Heart right ventricle (tissue), 16 donors: ENCODE measurements at places on chromosomes 5 and 9.

DNA sequence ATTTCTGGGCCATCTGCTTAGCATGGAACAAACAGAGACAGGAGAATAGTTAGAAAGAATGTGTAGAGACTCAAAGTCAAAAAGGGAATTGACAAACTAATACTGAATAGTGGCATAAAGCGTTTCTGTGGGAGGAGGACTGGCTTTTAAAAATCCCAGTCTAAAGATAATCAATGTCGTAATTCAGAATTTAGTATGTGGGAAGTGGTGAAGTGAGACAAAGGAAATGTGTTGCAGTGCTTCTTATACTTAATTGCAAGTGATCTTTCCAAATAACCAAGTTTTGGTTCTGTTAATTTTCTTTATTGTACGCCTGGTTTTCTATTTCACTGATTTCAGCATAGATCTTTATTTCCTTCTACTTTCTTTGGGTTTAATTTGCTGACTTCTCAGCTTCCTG lies 133.2 kb downstream of the ENTREP1 start:
- H3K4me3 ChIP-seq: no peak overlapping the region
- no peak overlapping the region for H3K27ac ChIP-seq
- H3K36me3 ChIP-seq: no peaks in the 10 kb centered on the region
- no peaks in the 10 kb centered on the region for H3K27me3 ChIP-seq
- DNase-seq: no peak

DNA sequence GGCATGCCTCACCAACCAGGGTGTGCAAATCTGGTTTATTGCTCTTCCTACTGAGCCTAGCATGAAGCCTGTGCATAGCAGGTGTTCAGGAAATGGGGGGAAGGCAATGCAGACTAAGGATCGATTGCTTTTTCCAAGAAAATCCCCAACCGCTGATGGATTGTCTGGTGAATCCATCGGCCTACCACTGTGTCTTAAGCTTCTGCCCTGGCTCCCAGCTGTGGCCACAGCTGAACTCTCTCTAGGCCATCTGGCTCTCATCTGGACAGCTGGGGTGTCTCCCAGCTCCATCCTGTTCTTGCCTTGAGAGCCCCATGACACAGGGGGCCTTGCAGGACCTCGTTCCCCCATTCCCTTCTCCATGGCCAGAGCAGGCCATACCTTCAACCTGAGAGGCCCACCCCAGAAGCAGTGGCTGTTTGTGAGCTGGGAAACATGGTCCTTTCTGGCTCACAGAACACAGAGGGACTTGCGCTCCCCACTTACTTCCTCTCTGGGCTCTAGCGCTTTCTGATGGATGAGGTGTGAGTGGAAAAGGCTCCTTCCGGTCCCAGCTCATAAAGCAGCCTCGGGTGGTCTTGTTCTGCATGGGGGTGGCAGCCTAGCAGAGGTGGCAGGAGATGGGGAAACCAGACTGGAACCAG lies 41.8 kb downstream of the COL27A1 start:
- no peak overlapping the region for H3K4me3 ChIP-seq
- no peaks in the 10 kb centered on the region for H3K27me3 ChIP-seq
- H3K27ac ChIP-seq: no peak overlapping the region
- H3K4me1 ChIP-seq: no peaks in the 10 kb centered on the region
- no peaks in the 10 kb centered on the region for H3K36me3 ChIP-seq

DNA sequence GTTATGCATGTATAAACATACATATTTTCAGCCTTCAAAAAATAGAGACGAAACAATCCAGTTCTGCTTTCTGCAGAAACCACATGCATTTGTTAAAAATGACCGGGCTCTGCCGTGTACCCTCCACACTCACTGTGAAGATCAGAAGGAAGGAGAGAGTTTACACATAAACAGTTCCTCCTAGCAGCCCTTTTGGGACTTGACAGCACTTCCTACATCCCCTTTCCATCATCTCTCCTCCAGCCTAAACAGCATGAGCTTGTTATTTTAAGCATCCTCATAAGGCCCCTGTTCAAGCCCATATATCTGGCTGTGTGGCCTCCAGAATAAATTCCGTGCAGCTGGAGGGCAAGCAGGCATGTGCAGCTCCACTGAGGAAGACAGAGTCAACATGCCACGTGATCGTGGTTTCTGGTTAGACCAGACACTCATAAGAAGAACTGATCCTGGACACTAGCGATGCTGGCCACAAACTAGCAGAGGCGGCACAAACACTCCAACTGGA lies 42.2 kb downstream of the NIPAL4 start:
- peaks cover 17% of the 10 kb centered on the region for H3K36me3 ChIP-seq
- no peaks in the 10 kb centered on the region for H3K27me3 ChIP-seq
- H3K4me1 ChIP-seq: no peaks in the 10 kb centered on the region

GRCh38 chr5:52725065-52725746 lies 62.5 kb upstream of the ITGA1 start:
- H3K27me3 ChIP-seq: no peaks in the 10 kb centered on the region
- H3K27ac ChIP-seq: peak overlapping the region; percentile 45
- peak; percentile 12 for DNase-seq
- peaks cover 24% of the 10 kb centered on the region for H3K4me1 ChIP-seq
- no peak overlapping the region for H3K4me3 ChIP-seq

- DNase-seq: no peak
- no peaks in the 10 kb centered on the region for H3K4me1 ChIP-seq
- H3K4me3 ChIP-seq: no peak overlapping the region
- H3K27ac ChIP-seq: no peak overlapping the region
Measured at GRCh38 chr5:125219710-125220109, 473.3 kb upstream of the ZNF608 start.

GRCh38 chr9:132161743-132162184 lies at the start of gene NTNG2:
Gene NTNG2 (plus strand): TSS chr9:132162058. CDS start chr9:132166832, 4,774 bp downstream.
- peaks cover 6% of the 10 kb centered on the region for H3K27me3 ChIP-seq
- no peak within 1 kb of the TSS for H3K27ac ChIP-seq
- H3K4me1 ChIP-seq: peaks cover 35% of the 10 kb centered on the region

GRCh38 chr5:174364676-174365075 lies 319.2 kb downstream of the NSG2 start:
- H3K36me3 ChIP-seq: no peaks in the 10 kb centered on the region
- peaks cover 8% of the 10 kb centered on the region for H3K27me3 ChIP-seq
- no peaks in the 10 kb centered on the region for H3K4me1 ChIP-seq
- H3K27ac ChIP-seq: no peak overlapping the region
- DNase-seq: no peak
- no peak overlapping the region for H3K4me3 ChIP-seq

GRCh38 chr5:160169326-160169725 lies 50.1 kb upstream of the PWWP2A start:
- peak; percentile 41 for DNase-seq
- H3K27me3 ChIP-seq: no peaks in the 10 kb centered on the region
- H3K27ac ChIP-seq: peak overlapping the region; percentile 67
- no peak overlapping the region for H3K4me3 ChIP-seq

DNA sequence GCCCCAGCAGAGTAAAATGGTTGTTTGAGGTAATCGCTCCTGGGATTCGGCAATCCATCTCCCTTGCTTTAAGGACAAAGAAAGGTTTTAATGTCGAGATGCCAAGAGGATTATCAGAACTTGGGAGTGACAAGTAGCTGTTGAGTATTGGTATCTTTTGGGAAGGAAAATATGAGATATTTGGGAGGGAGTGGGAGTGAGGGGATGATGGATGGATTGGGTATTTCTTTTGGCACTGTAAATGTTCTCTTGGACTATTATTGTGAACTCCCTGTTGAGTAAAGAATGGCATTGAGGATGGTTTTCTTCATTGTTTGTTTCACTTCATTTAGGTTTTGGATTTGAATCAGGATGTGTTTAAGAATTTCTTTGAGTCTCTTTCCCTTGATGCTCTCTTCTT lies 86.1 kb downstream of the PIP5K1B start:
- no peak overlapping the region for H3K4me3 ChIP-seq
- peaks cover 4% of the 10 kb centered on the region for H3K4me1 ChIP-seq
- DNase-seq: no peak

GRCh38 chr5:76473661-76474060 lies 70.6 kb downstream of the IQGAP2 start:
- no peaks in the 10 kb centered on the region for H3K36me3 ChIP-seq
- no peaks in the 10 kb centered on the region for H3K4me1 ChIP-seq
- no peak for DNase-seq
- H3K27ac ChIP-seq: no peak overlapping the region

- H3K4me3 ChIP-seq: no peak overlapping the region
- no peak for DNase-seq
- no peaks in the 10 kb centered on the region for H3K4me1 ChIP-seq
Measured at GRCh38 chr9:136160381-136160841, 41.7 kb upstream of the TMEM250 start.

DNA sequence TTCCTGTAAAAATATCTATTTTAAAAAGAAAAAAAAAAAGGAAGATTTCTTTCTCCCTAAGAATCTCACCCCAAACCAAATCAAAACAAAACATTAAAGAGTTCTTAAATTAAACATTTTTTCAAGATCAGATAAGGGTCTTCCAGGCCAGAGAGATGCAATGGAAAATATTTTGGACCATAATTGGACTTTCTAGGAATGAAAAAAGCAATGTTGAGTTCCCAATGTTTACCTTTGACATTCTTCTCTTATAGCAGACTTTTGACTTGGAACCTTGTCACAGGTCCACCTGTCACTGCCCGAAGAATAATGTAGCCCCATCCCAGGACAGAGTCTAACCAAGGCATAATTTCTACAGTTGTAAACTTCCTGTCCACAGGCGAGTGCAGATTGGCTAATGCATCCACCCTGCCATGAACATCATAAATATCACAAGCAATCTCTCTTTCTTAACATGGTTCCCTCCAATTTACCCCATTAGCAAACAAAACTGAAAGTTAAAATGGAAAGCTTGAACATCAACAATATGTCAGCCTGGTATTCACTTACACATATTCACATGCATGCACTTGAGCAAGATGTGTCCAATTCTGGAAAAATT lies 121.7 kb upstream of the ZNF366 start:
- H3K36me3 ChIP-seq: no peaks in the 10 kb centered on the region
- DNase-seq: no peak
- no peak overlapping the region for H3K4me3 ChIP-seq
- no peaks in the 10 kb centered on the region for H3K27me3 ChIP-seq

- no peak overlapping the region for H3K4me3 ChIP-seq
- H3K27me3 ChIP-seq: no peaks in the 10 kb centered on the region
- no peaks in the 10 kb centered on the region for H3K36me3 ChIP-seq
Measured at GRCh38 chr5:111383288-111383970, 128.9 kb downstream of the STARD4 start.

- no peaks in the 10 kb centered on the region for H3K36me3 ChIP-seq
- no peaks in the 10 kb centered on the region for H3K4me1 ChIP-seq
- no peak overlapping the region for H3K4me3 ChIP-seq
- H3K27me3 ChIP-seq: no peaks in the 10 kb centered on the region
- no peak overlapping the region for H3K27ac ChIP-seq
Measured at GRCh38 chr5:93649234-93649900, 66.3 kb downstream of the NR2F1 start.

- no peaks in the 10 kb centered on the region for H3K4me1 ChIP-seq
- H3K4me3 ChIP-seq: no peak overlapping the region
- no peaks in the 10 kb centered on the region for H3K36me3 ChIP-seq
- no peaks in the 10 kb centered on the region for H3K27me3 ChIP-seq
Measured at GRCh38 chr9:107805201-107805600, 315.6 kb upstream of the KLF4 start.

DNA sequence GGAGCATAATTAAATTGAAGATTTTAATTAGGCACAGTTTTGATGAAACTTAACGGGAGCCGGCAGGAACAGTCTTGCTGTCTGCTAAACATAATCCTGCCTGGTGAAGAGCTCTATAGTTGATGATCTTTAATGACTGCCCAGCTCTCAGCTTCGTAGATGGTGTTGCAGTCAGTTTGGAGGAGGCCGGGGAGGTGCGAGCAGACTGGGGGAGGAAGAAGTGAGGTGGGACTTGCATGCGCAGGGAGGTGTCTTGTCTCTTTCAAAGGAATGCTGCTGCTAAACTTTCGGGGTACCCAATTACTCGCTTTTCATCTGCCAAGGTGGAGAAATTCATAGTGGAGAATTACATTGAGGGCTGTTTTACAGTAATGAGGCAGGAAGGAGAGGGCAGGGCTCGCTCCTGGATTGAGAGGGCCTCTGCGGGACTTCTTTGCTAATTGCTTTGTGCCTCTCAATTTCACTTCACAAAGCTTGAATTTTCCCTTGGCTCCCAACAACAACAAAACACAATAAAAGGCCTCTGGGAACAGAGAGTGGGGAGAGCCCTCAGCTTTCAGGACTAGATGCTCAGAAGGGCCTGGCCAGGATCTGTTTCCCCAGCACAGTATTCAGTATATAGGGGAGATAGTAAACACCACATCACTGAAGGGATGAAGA lies 257.9 kb upstream of the ADRA1B start:
- H3K36me3 ChIP-seq: no peaks in the 10 kb centered on the region
- DNase-seq: no peak
- no peak overlapping the region for H3K4me3 ChIP-seq

DNA sequence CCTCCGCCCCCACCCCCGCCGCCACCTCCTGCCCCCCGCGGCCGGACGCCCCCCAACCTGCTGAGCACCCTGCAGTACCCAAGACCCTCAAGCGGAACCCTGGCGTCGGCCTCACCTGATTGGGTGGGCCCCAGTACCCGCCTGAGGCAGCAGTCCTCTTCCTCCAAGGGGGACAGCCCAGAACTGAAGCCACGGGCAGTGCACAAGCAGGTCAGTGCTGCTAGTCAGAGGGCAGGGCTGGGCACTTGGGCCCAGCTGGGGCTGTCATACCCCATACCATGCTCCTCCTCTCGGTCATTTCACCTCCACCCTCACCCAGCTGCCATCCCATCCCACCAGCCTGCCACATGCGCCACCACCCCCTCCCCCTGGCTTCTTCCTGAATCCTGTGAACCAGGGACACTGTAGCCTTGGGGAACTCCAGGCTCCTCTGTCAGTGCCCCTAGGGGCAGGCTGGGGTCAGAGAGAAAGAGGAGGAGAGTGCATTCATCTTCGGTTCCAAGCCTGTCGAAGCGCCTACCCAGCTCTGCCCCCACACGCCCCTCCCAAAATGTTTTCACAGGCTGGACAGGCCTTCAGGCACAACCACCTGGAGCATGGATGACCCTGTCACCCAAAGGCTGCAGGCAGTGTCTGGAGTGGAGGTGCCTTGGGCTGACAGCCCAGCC lies 122.0 kb downstream of the DAB2IP start:
- H3K27me3 ChIP-seq: no peaks in the 10 kb centered on the region
- DNase-seq: no peak
- H3K36me3 ChIP-seq: peaks cover 92% of the 10 kb centered on the region
- peak overlapping the region; percentile 10 for H3K27ac ChIP-seq

DNA sequence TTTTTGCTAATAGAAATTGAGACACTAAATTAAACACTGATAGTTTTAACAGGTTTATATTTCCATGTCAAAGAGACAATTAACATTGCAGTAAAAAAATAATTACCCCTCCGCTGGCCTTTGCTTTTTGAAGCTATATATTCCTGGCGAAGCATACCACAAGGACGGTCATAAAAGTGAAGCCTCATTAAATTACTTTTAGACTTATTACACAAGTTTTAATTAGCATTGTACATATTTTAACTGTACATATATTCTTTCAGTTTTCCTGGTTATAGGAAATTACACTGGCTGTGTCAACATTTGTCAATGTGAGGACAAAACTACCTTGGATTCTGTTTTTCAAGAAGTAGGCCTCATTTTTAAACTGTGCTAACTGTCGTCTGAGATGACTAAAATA lies 1.2 kb downstream of the CDKN2A start:
- no peak overlapping the region for H3K4me3 ChIP-seq
- no peaks in the 10 kb centered on the region for H3K36me3 ChIP-seq
- no peak for DNase-seq
- peaks cover 4% of the 10 kb centered on the region for H3K4me1 ChIP-seq

- H3K27me3 ChIP-seq: no peaks in the 10 kb centered on the region
- peaks cover 42% of the 10 kb centered on the region for H3K4me1 ChIP-seq
- peak overlapping the region; percentile 69 for H3K27ac ChIP-seq
Measured at GRCh38 chr5:14267991-14268708, 125.0 kb downstream of the TRIO start.

- no peak overlapping the region for H3K27ac ChIP-seq
- H3K36me3 ChIP-seq: no peaks in the 10 kb centered on the region
- H3K4me3 ChIP-seq: no peak overlapping the region
- H3K27me3 ChIP-seq: no peaks in the 10 kb centered on the region
- H3K4me1 ChIP-seq: no peaks in the 10 kb centered on the region
Measured at GRCh38 chr5:129243039-129243438, 148.5 kb downstream of the ISOC1 start.
